Stimulated activated CD4-positive, alpha-beta T cell treated with anti-CD3 and anti-CD28 coated beads, Interleukin-4, amount 100 ng/mL, for 24 hours (primary cell): ENCODE measurements at places on chromosomes 6 and 20.

GRCh38 chr6:3052481-3053230 is 15.6 kb upstream of the RIPK1 start:
- DNase-seq = no peak

- no peak for DNase-seq
These were observed 22.5 kb downstream of the SPATA2 start for GRCh38 chr20:49892817-49893216.

GRCh38 chr20:46028772-46029371 is at the start of gene SLC12A5:
Gene SLC12A5 (plus strand): TSS chr20:46029215. CDS start chr20:46029345, 130 bp downstream.
- no peak for DNase-seq

- DNase-seq = no peak
These were observed 76.4 kb downstream of the SSR1 start for GRCh38 chr6:7236306-7237209.

DNA sequence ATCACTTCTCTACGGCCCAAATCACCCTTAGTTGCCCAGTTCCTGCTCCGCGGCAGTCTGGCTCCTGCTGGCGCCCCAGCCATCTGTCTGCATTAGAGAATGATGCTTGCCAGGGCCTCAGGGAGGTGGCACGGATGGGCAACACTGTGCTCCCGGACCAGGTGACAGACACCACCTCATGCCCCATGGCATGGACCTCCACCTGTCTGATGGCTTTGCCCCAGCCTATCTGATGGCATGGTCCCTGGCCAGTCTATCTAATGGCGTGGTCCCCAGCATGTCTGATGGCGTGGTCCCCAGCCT is 18.8 kb upstream of the MRGBP start:
- no peak for DNase-seq

DNA sequence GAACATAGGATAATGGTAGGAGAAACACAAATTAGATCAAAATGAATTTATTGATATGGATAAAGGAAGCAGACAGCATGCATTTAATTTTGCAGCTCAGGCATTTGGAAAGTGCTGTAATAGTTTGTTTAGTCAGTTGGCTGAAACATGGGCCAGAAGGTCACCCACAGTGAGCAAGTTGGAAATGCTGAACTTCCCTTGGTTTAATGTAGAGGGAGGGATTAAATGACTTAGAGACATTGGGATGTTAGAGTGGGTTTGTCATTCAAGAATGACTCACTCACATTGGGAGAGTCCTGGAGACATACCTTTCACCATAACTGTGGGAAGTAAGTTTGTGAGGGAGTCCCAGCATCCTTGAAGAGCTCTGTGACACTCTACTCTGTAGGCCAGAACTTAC is 231.5 kb upstream of the PLCB4 start:
- DNase-seq = no peak

DNA sequence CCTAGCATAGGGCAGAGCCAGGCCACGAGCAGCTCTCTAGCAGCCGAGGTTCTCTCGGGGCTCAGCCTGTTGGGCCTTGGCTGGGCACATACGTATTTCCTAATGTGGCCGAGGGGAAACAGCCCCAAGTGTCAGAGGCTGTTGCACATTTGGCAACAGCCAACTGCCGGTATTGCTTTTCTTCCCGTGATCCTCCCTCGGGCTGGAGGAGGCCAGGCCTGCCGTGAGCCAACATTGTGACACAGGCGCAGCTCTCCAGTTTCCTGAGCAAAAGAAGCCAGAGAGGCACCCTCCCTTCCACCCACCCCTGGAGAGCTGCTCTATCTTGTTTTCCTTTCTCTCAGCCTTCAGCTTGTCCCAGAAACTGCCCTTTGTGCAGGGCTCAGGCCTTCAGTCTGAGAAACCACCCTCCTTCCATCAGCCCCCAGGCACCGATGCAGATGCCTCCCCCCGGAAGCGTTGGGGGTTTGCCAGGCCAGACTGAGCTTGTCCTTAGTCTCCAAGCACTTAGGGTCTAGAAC is 5.1 kb upstream of the BPI start:
- no peak for DNase-seq

DNA sequence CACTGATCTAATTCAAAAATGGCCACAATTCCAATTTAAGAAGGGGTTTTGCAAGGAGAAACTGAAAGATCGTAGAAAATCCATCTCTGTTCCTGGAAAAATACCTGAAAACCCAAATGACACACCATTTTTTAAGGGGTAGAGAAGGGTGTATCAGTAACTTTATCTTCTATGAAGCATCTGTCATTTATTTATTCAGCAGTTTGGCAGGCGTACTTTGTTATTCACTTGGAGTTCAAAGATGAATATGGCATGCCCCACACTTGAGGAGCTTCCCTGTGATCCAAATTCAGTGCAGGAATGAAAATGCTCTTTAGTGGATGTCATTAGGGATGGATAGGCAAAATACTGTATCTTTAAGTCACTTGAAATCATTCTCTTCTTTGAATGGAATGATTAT is 7.2 kb downstream of the HINT3 start:
- no peak for DNase-seq
